ENCODE measurements at places on chromosomes 13 and 19.

GRCh38 chr13:111283991-111284390, 36.5 kb upstream of the TEX29 start:
- DNase-seq: no peak

- DNase-seq: no peak
Observed at GRCh38 chr13:86426437-86426836, 627.2 kb upstream of the SLITRK6 start.

- no peak for DNase-seq
Observed at GRCh38 chr19:4334929-4335570, 3.6 kb downstream of the STAP2 start.

DNA sequence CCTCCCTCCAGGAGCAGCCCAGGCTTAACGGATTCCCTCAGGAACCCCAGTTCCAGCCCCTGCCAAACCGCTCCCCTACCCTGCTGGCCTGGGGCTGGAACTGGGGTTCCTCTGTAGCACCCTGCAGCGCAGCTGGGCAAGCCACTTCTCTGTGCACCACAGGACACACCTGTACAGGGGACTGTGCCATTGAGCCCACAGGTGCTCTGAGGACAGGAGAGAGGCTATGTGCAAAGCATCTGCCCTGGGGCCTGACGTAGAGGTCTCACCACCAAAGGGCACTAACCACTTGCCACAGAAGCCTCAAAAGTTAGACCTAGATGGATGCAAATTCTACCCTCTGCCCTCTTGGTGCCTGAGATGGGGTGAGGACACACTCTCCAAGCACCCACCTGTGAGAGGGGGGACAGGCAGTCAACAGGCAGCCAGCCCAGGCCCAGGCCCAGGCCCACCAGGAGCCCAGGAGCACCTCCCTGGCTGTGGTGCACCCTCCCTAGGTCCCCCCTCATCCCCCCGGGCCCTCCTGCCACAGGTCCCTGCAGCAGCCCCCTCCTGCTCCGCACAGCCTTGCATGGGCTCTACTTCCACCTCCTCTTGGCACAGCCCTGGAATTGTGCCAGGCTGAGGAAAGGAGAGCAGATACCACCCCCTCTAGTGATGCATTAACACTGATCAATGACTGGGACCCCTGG, 27.6 kb upstream of the SLC35E1 start:
- DNase-seq: no peak

DNA sequence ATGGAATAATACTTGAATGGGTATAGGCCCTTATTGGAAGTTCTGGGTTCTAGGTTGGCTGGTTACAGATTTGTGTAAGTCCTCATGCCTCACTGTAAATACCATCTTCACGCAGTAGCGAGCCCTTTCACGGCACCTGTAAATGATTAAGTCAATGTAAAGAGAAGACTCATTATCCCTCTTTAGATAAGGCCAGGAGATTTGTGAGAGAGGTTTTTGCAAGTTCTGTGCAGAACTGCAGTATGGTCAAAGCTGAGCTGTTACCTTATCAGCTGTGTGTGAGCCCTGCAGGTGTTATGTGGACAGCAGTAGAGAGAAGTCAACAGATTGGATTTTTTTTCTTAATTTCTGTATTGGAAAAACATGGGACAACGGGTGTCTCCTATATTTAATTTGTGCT, 141.6 kb downstream of the SHISA2 start:
- DNase-seq: no peak

GRCh38 chr13:97058391-97058790, 64.1 kb upstream of the OXGR1 start:
- DNase-seq: no peak

DNA sequence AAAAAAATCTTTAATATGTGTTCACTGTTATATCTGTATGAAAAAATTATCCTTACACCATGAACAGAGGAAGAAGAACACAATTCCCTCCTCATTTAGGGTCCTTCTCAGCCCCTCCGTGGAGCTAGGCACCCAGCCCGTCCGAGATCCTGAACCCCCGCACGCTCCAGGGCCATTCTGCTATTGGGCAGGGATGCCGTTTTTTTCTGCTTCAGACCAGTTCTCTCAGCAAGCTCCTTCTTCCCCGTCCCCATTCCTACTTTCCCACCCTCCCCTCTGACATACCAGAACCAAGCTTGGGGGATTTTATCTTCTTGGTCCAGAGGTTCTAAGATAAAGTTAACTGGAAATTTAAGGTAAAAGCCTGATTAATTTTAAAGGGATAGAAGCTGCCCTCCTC, 36.2 kb downstream of the ATP12A start:
- DNase-seq: no peak

- peak; percentile 67 for DNase-seq
Observed at GRCh38 chr19:50332244-50333038, 3.3 kb upstream of the KCNC3 start.

DNA sequence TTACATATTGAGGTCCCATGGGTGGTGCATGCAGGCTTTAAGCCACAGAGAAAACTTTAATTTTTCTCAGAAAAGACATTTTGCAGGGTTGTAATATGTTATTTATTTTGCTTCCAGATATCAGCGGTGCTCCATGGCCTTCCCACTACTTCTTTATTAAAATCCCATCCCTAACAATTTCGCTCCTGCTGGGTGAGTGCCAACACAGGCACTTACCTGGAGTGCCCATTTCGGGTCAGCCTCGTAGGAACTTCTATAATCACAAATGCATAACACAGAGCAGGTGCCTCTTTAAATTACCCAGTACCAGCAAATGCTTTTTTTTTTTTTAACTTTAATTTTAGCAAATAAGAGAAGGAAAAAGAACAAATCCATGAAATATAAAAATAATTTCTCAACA, 86.4 kb downstream of the EFNB2 start:
- no peak for DNase-seq

DNA sequence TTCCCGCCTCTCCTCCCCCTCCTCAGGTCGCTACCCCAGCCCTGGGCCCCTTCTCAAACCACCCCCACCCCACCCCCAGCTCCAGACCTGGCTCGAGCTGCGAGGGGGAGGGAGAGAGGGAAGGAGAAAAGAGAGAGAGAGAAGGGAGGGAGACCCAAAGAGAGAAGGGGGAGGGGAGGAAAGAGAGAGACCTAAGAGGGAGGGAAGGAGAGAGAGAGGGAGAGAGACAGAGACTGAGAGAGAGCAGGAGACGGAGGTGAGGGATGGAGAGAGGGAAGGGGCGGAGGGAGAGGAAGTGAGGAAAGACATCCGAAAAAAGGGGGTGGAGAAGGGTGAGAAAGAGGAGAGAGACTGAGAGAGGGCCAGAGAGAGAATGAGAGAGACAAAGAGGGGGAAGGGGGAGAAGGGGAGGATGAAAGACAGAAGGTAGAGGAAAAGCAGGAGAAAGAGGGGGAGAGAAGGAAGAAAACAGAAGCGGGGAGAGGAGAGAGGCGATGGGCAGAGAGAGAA, 2.0 kb upstream of the SPACA6 start:
- DNase-seq: no peak

DNA sequence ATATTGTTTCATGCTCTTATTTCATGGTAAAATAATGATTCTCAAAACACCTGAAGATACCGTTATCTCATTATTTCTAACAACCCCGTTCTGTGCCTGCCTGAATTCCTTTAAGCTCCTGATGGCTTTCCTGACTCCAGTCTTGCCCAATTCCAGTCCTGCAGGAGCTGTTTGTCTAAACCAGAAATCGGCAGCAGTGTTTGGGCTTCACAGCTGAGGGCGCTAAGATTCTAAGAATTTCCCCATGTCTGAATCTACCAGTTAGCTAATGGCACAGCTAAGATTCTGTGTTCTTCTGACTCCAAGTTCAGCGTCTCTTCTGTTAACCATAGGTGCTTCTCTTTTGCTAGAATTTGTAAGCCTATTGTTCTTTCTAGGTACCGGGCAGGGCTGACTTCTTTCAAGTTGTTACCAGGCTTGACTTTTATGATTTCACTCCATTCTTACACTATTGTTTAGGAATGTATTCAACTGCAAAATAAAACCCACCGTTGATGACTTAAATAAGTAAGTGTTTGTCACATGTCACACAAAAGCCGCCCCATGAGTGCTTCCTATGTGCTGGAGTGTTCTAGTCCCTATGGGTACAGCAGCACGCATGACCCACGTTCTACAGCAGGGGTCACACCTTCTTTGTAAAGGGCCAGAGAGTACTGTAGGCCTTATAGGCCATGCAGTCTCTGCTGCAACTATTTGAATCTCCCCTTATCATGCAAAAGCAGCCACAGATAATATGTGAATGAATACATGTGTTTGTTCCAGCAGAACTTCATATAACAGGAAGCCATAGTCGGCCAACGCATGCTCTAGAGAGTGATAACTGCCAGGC, 168.3 kb upstream of the RNF113B start:
- DNase-seq: no peak

DNA sequence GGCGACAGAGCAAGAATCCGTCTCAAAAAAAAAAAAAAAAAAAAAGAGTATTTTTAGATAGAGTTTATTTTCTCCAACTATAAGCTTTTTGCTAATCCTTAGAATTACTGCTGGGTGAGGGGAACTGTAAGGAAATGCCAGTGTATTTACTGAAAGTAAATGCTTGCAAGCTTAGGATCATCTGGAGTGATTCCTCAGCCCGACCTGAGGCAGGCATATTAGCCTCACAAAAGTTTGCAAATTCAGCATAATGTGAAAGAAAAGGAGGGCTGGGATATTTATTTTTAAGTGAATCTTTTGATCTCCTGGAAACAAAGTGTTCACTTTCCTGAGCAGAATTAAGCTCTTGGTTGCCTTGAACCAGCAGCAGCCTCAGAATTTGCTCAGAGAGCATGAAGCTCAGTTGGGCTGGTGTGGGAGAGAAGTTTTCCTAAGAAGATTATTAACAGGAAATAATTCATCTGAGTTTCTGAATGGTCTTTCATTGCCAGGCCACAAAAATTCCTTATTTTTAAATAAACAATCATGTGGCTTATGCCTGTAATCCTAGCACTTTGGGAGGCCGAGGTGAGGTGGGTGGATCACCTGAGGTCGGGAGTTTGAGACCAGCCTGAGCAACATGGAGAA, 24.7 kb upstream of the SPATA13 start:
- no peak for DNase-seq

DNA sequence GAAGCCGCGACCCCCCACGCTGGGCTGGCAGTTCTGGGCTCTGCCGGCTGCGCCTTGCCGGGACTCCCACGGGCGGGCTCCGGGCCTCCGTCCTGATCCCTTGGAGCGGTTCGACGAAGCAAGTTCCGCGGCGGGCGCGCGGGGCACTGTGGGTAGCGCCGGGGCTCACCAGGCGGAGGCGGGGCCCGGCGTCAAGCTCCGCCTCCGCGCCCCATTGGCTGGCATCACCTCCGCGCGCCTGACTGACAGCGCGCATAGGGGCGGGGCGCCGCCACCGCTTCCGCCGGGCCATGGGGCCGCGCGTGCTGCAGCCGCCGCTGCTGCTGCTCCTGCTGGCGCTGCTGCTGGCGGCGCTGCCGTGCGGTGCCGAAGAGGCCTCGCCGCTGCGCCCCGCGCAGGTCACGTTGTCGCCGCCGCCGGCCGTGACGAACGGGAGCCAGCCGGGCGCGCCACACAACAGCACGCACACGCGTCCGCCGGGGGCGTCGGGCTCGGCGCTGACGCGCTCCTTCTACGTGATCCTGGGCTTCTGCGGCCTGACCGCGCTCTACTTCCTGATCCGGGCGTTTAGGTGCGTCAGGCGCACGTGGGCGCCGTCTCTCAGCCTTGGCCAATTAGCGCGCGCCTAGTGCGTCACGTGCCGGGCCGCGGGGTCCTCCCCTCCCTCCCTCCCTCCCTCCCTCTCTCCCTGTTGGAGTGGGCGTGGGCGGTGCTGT, at the start of gene FAM174C:
FAM174C (plus strand) TSS at position 271 of the 716 bp plus-strand sequence; CDS start at position 291, 20 bp downstream.
- DNase-seq: peak; percentile 97

- DNase-seq: no peak
Observed at GRCh38 chr13:67090856-67091255, 139.3 kb downstream of the PCDH9 start.

- peak; percentile 79 for DNase-seq
Observed at GRCh38 chr19:36489920-36490415, 607 bp upstream of the ZNF566 start.

DNA sequence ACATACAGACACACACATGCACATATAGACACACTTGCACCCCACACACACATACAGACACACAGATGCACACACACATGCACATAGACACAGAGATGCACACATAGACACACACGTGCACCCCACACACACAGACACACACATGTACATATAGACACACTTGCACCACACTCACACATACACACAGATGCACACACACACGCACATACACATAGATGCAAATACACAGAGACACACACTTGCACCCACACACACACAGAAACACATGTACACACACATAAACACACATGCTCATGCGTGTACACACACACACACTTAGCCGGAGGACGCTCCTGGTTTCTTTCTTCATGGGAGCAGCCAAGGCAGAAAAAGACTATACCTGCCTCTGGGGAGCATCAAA, 10.0 kb downstream of the COL4A2 start:
- no peak for DNase-seq

DNA sequence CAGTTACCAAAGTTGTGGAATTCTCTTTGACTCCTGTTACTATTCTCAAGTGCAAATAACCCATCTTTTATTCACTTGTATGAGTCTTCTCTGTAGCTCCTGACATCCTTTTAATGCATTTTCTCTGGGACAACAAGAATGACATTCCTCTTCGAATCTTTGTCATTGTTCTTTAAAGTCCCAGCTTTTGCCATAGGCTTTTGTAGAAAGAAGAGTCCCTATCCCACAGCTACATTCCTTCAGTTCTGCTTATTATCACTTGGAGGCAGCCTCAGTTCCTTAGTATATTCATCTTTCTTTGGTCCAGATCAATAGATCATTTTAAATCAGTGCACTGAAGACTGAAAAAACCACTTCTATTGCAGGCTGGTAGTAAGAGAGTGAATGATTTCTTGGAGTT, 560.2 kb downstream of the DACH1 start:
- no peak for DNase-seq

DNA sequence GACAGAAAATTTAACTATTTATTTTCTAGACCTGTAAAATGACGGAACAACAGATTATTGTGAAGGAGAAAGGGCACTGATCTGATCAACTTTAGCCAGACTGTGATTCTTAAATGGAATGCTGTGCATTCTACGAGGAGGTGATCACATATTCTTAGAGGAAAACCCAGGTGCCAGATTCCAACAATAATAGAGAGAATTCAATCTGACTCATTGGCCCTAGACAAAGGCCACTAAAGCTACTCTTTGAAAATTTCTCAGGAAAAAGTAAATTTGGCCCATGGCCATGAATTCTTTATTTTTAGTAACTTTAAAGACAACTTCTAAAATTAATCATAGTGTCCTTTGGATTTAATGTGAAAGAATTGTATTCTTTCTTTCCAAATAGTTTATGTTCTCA, 58.6 kb upstream of the POSTN start:
- no peak for DNase-seq

DNA sequence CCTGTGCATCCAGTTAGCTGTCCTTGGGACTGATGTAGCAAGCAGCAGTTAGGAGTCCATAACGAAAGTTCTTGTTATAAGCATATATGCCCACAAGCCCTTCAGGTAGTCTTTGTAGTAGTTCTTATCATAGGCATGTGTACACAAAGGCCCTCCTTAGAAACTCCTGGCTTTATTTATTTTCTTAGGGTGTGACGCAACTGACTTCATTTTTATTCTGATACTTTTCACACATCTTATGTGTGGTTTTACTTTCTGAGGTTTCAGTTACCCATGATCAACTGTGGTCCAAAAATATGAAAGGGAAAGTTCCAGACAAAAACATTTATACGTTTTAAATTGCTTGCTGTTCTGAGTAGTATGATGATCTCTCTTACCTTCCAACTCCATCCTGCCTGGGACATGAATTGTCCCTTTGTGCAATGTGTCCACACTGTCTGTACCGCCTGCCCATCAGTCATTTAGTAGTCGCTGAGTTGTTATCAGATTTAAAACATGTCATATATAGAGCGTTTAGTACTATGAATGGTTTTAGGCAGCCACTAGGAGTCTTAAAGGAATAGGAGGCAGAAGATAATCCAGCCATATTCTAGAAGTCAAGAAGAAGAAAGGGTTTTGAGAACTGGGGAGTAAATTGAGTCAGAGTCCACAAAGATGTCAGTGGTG, 19.4 kb downstream of the GPC5 start:
- DNase-seq: no peak

All from inflammatory macrophage treated with lipopolysaccharide for 4 hours (primary cell).